ENCODE measurements at places on chromosomes 13 and 19.
A peak's percentile ranks its signal among the peaks of the same experiment; 100 is the strongest.

GRCh38 chr19:13089139-13089856 is 13.4 kb downstream of the LYL1 start:
- no peak for DNase-seq

GRCh38 chr13:94352057-94352456 is 127.4 kb downstream of the DCT start:
- no peak for DNase-seq

DNA sequence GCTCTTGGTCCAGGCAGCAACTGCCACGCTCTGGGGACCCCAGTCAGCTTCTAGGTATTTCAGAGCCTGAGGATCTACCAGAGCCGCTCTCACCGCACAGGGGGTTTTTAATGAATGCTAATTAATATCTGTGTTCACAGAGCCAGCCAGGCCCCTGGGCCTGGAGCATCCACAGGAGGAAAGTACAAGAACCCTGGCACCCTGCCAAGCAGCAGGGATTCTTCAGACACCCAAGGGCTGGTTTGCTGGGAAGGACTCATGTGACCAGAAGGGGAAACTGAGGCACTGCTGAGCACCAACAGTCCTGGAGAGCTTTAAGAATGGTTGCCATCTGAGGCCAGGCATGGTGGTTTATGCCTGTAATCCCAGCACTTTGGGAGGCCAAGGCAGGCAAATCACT is 38.0 kb upstream of the ADGRE5 start:
- no peak for DNase-seq

GRCh38 chr13:52832313-52832712 is 16.1 kb downstream of the PCDH8 start:
- DNase-seq: no peak

DNA sequence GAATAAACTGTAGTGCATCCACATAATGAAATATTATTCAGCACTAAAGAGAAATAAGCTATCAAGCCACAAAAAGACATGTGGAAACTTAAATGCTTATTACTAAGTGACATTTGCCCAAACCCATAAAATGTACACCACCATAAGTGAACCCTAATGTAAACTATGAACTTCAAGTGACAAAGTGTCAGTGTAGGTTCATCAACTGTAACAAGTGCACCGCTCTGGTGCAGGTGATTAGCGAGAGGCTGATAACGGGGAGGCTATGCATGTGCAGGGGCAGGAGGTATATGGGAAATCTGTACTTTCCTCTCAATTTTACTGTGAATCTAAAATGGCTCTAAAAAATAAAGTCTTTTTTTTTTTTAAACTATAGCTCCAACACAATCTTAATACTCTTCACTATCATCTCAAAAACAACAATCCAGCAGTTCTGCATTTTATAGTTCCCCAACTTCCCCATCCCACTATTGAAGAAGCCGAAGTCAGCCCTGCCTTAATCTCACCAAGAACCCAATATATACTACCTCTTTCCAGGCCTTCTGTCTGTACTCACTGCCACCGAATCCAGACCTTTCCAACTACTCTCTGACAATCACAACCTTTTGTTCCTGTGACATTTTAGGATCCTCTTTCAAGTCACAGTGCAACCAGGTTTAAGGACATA is 22.6 kb downstream of the ELF1 start:
- DNase-seq: no peak

DNA sequence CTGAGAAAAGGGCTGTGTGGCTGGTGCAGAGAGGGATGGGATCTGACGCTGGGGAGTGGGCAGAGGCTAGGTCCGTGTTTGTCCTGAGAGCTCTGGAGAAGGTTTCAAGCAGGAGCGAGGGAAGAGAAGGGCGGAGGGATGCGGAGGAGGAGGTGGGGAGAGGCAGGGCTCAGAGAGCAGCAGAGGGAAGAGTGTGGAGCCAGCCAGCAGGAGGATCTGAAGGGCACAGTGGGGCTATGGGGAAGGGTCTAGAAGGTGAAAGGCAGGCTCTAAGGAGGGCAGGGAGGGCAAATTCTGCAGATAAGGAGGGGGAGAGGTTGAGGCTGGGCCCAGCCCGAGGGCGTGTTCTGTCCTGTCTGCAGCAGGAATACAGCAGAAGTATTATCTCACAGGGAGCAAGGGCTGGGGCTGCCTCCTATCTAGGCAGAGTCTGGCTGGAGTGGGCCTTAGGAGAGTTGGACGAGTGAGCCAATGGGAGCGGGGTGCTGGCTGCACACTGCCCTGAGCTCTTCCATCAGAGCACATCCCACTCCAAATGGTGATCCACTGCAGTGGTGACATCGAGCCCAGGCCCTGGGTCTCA is 6.1 kb downstream of the AP2A1 start:
- no peak for DNase-seq

DNA sequence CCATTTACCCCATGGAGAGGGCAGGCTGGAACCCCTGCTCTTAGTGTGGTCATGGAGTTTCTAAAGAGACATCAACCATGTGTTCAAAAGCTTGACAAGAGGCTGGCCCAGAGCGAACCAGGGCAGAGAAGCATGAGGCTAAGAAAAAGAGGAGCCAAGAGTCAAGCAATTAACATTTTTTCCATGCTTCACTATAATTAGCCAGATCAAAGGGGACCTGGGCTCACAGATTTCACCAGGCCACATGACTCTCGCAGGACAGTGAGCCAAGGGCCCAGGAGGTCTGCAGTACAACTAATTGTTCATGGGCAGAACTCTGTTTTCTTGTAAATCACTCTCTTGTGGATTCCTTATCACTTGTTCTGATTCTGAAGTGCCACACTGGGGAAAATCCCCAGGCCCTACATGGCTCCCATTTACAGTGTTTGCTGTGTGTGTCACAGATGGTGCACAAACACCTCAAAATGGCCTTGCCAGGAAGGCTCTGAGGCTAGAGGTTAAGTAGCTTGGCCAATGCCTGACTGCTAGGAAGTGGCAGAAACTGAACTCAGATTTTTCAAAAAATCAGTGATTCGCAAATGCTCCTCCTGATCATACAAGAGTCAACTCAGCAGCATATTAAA is 101.2 kb downstream of the LHFPL6 start:
- no peak for DNase-seq

DNA sequence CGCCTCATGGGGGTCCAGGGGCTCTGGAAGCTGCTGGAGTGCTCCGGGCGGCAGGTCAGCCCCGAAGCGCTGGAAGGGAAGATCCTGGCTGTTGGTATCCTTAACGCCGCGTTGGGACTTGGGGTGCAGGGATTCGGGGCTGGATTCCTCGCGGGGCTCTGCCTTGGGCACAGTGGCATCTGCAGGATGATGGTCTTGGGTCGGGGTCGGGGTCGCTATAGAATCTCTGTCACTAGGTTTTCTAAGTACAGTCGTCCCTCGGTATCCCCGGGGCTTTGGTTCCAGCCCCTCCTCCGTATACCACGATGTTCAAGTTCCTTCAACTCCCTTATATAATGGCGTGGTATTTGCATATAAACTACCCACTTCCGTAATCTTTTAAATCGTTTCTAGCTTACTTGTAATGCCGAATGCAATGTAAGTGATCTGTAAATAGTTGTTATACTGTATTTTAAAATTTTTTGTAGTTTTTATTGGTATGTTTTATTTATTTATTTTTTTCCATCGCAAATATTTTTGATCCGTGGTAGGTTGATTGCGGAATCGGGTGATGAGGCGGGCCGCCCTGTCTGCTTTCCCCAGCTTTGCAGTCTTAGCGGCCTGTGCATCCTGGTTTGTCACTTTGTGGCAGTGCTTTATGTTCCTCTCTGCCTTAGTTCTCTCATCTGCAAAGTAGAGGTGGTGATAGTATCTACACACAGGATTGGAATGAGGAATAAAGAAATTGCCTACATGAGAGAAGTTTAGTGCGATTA is 606 bp downstream of the ERCC5 start:
- peak; percentile 78 for DNase-seq

DNA sequence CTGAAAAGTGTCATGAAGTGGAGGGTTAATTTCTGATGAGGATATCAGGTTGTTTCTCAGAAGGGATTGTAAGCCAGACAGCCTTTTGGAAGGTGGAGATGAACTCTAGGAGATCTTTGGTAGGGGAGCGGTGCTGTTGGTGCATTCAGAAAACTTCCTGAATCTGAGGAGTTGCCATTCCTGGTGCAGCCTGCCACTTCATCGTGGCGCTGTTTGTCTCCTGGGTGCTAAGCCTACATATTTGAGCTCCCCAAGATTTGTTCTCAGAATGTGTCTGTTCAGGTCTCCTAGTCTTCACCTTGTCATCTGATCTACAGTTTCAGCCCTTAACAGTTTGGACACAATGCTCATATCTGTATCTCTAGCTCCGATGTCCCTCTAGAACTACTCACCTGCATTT is 285.6 kb downstream of the MTUS2 start:
- no peak for DNase-seq

DNA sequence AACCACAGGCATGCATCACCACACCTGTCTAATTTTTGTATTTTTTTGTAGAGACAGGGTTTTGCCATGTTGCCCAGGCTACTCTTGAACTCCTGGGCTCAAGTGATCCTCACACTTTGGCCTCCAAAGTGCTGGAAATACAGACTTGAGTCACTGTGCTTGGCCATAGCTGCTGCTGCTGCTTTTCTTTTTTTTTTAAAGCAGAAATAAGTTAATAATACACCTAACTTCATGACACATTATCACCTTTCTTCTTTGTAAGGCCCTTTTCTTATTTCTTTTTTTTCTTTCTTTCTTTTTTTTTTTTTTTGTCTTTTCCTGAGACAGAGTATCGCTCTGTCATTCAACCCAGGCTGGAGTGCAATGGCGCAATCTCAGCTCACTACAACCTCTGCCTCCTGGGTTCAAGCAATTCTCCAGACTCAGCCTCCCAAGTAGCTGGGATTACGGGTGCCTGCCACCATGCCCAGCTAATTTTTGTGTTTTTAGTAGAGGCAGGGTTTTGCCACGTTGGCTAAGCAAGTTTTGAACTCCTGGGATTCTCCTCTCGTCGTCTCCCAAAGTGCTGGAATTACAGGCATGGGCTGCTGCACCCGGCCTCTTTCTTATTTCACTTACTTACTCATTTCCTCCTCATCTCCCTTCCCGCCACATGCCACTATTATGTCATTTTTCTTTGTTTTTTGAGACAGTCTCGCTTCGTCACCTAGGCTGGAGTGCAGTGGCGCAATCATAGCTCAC is 8.7 kb downstream of the SHKBP1 start:
- DNase-seq: no peak

DNA sequence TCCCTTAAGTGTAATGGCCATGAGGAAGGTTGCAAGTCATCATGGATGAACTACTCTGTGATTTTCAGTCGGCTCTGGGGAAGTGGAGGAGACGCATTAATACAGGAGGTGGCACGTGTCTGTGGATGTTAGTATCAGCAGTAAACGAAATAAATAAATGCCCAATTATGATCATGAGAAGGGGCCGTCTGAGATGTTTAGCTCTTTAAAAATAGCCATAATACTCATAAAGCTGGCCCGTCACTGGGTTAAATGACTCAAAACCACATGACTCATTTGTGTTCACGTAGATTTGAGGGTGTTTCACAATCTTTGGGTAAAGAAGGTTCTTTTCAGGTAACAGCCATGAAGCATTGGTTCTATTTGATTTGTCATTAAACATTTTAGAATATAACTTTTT is 620.6 kb downstream of the GPC6 start:
- DNase-seq: no peak

DNA sequence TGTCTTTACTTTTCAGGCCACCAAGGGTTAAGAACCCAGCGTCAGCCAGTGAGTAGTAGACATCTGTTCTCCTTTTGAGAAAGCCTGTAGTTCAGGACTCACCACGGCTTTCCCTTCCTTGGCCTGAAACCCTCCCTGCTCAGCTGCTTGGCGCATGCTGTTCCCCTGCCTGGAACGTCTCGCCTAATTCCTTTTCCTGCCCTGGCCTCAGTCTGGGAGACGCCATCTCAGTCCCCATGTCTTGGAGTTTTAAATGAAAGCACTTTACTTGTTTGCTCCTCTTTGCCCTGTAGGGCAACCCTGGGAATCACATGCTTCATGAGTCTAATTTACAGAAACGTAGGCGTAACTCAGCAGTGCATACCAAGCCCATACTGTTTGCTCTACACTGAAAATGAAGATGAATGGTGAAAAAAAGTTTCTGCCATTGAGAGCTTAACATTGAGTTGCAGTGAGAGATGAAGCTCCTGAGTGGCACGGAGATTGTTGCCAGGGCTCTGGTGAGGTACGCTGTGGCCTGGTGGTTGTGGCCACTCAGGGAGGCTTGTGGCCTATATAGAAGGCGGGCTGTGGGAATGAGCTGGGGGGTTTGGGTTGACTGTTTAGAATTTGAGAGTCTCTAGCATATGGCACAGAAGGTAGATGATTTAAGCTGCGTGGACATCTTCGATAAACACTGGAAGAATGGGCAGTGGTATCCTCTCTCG is 52.8 kb downstream of the GATAD2A start:
- DNase-seq: no peak

GRCh38 chr19:32870981-32871451 is 1.4 kb upstream of the SLC7A9 start:
- DNase-seq: no peak

DNA sequence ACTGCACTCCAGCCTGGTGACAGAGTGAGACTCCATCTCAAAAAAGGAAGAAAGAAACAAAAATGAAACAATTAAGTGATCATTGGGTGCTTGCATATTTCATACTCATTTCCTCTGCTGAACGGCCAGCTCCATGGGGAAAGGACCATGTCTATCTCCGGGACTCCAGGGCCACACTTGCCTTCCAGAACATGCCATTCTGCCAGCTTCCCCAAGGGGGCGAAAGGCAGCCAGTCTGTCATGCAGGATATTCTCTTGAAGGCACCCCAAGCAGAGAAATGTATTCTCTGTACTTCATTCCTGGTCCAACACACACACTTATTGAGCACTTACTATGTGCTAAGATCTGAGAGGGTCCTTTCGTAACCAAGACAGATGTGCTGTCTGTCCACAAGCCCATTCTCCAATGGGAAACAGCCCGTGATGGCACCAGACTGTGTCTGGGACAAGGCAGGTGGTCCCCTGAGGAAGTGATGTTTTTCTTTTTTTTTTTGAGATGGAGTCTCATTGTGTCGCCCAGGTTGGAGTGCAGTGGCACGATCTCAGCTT is 10.2 kb upstream of the CARM1 start:
- DNase-seq: no peak

DNA sequence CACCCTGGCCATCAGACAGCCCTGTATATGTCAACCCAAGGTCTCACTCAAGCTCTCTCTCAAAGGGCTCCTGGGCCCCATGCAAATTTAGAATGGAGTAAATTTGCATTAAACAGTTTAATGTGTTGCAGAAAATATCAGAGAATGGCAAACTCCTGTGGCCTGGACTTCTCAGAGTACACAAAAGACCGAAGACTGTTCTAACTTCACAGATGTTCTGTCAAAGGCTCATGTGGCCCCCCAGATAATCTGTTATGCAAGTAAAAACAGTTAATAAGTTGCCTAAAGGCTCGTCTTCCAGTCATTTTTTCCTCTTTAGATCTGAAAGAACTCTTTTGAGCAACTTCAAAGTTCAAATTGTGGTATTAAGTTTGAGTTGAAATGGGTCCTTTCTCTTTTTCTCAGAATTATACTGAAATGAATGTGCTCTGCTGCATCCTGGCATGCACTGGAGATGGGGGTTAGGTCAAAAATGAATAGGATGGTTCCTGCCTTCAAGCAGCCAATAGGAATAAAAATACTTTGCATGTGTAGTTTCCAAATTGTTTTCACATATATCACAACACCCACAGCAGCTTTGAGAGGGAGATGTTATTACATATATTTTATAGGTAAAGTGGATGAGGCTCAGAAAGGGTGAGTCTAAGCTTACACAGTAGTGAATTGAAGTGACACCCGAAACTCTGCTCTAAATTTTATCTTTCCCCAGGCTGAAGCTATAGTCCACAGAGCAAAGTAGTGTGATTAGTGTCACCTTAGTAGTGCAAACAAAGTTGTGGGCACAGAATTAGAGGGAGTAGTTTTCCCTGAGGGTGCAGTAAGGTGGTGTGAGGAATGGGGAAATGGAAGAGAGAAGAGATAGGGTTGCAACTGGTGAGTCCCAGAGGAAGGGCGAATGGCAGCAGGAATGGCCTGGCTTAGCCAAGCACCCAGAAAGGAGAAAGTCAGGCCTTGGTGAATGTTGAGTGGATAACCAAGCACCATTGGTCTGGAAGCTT is 205.0 kb upstream of the RFC3 start:
- DNase-seq: no peak

Data from kidney (tissue), 22 donors.